ENCODE measurements at places on chromosomes 1 and 21.

GRCh38 chr1:21326861-21327344, 36.6 kb upstream of the ECE1 start:
- no peak for DNase-seq

GRCh38 chr1:119621705-119622104, 26.4 kb downstream of the ZNF697 start:
- no peak for DNase-seq

- no peak for DNase-seq
These were observed 44.3 kb upstream of the HPDL start for GRCh38 chr1:45282351-45282750.

GRCh38 chr1:107673006-107673405, 292.0 kb downstream of the VAV3 start:
- DNase-seq: no peak

- no peak for DNase-seq
These were observed 65.2 kb upstream of the TNR start for GRCh38 chr1:175808573-175808972.

- DNase-seq: no peak
These were observed 123.8 kb upstream of the TMEM51 start for GRCh38 chr1:15029786-15030185.

DNA sequence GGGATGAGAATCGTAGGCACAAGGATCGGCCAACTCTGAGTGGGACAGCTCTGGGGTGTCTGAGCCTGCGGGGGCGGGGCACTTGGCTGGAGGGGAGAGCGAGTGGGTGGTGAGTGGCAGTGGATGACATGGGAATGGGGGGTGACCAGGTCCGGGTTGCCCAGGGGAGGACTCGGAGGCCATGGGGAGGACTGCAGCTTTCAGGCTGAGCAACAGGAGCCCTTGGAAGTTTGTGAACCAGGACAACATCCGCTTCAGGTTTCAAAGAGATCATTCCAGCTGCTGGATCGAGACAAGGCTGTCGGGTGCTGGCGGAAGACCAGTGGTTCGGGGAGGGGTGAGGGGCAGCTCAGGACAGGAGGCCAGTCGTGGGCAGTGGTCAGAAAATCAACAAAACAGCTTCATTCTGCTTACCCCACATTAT, 124.4 kb upstream of the IRF2BP2 start:
- DNase-seq: no peak

DNA sequence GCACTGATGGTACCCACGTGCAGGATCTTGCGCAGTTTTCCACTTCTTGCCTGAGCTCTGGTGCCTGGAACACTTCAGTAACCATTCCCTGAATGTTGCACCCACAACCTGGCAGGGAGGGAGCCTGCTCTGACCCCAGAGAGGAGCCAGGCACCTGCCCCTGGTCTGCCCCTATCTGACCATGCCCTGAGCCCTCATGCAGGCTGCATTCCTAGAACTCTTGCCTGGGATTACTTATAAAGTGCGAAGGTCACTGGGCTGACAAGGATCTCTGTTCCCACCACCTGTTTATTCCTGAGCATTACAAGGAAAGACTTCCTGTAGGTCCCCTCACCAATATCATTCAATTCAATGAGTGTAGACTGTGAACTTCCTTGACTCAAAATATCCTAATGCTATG, 191.9 kb upstream of the FMN2 start:
- DNase-seq: no peak

DNA sequence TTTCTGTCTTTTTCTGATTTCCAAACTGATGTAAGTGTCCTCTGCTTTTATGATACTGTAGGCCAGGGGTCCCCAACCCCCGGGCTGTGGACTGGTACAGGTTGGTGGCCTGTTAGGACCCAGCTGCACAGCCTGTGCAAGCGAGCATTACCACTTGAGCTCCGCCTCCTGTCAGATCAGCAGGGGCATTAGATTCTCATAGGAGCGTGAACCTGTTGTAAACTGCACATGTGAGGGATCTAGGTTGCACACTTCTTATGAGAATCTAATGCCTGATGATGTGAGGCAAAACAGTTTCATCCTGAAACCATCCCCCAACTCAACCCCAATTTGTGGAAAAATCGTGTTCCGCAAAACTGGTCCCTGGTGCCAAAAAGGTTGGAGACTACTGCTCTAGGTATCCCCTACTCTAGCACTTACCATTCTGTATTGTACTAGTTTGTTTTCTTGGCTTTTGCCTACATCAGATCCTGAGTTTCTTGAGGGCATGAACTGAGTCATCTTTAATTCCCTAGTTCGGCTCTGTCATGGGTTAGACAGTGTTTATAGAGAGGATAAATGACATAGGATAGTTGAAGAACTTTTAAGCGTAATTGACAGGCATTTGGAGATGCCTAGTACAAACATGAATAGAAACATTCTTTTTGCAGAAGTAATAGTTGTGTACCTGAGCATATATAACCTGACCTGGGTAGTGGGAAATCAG, 4.1 kb downstream of the ABCD3 start:
- DNase-seq: no peak

DNA sequence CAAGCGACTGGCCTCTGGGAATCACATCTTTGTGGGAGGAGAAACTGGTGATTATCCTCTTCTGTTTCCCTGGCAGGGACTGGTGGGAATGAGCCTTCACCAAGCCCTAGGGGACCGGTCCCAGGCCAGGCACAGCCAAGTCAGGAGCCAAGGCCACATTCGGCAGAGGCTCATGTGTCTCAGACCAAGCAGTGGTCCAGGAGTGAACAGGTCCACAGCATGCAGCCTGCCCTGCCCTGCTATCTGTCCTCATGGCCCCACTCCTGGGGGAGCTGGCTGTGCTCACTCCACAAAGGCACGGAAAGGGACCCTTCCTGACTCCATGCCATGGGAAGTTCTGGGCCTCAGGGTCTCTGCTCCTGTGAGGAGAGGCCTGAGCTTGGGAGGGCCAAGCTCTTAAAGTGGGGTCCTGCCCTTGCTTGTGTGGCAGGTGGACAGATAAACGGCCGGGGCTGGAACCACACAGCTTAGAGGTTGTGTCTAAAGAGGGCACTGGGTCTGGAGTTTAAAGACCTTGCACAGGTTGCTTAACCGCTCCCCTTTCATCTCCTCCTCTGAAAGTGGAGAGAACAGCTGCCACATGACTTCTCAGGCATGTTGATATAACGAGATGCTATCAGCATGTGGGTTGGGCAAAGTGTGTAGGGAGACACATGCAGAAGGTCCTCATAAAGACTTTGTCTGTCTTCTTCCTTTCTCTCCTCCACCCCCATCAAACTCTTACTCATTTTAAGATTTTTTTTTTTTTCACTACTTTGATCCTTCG, 57.5 kb downstream of the CASQ2 start:
- DNase-seq: peak; percentile 93

DNA sequence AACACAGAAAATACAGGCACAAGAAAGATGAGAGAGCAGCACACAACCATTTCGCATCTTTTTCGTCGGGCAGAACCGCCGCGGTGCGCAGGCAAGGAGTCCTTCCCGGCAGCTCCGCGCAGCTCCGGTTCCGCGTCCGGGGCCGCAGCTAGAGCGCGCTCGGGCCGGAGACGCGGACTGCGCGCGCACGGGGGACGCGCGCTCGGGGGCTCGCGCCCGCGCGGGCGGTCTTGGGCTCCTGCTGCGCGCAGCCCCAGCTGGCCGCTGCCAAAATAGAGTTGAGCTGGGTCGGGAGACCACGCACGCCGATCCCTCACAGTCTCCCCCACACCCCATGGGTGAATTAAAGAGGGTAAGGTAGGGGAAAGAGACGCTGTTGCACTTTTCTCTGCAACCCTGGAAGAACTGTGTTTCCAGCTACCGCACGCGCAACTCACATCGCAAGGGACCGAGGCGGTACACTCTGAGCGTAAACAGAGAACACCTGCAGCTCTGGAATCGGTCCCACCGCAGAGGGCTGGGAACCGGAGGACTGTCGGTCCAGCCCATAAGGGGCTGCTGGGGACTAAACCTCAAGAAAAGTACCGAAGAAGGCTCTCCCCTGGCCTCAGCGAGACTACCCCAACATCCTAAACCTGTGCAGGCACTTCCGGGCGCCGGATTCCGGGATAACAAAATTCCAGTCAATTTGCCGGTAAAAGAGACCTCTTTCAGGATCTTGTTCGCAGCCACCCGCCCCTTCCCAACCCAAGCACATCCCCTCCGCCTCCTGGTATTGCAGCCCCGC, 1.7 kb downstream of the NR5A2 start:
- no peak for DNase-seq

GRCh38 chr21:41953249-41953830, 478 bp downstream of the C2CD2 start:
- no peak for DNase-seq

DNA sequence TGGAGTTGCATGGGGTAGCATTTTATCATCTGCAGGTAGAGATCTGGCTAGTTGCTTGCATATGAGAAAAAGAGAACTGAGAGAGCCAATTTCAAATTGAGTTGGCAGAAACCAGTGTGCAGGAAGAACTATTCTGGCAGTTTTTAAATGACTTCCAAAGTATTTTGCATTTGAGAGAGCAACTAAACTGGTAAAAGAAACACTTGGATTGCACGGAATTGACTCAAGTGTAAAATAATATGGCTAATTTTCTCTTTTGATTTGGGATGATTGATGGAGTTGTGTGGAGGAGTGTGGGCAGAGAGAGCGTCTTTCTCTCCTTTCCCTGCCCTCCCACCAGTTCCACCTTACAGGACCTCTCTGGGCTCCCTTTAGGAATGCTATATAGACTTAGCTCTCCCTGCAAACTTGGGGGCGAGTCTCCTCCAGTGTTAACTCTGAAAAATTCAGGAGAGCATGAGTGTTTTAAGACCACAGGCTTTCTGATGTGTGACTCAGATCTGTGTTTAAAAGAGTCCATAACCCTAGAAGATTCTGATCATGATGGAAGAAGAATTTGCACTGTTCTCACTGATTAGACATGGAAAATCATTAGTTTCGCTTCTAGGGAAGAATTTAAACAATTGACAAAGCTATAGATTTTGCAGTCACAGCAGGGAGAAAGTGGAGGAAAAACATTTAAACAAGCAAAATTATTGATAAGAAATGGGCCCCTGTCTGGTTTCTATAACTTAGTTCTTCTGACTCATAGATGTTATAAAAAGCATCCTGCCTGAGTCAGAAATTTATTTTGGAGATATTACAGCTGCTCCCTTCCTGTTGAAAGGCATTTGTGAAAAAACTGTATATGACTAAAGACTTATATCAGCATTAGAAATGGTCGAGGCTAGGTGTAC, 24.9 kb upstream of the CTBS start:
- DNase-seq: no peak

DNA sequence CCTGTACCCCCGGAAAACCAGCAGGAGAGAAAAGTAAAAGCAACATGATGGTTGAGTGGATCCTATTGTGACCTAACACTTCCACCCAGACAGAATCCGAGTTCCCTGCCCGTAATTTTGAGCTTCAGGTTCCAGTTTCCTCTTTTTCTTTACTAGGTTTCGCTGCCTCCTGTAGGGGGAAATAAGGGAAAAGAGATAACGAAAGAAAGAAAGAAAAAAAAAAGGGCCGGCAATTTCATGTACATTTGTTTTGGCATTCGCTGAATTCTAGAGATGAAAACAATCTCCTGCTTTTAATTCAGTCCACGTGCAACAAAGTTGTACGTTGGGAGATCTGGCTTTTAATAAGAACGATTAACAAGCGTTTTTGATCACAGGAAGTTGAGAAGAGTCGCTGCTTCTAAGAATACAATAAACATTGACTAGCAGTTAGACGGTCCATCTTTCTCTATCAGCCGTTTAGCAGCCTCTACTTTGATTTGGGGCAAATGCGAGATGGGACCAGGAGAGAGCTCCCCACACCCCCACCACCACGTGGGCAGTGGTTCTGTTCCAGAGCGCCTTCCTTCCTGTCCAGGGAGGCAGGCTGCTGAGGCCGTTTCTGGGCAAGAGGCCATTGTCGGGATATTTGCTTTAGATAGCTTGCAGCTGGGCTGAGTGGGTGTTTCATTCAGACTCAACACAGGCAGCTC, 155.9 kb upstream of the RUNX1 start:
- DNase-seq: no peak

GRCh38 chr1:58005212-58005611, 541.3 kb downstream of the OMA1 start:
- DNase-seq: no peak

All from Jurkat, Clone E6-1 (cell line).